ENCODE measurements at places on chromosomes 7 and 10.

GRCh38 chr10:110946496-110946895 lies 27.1 kb downstream of the SHOC2 start:
- H3K36me3 ChIP-seq: peaks cover 51% of the 10 kb centered on the region
- DNase-seq: no peak

DNA sequence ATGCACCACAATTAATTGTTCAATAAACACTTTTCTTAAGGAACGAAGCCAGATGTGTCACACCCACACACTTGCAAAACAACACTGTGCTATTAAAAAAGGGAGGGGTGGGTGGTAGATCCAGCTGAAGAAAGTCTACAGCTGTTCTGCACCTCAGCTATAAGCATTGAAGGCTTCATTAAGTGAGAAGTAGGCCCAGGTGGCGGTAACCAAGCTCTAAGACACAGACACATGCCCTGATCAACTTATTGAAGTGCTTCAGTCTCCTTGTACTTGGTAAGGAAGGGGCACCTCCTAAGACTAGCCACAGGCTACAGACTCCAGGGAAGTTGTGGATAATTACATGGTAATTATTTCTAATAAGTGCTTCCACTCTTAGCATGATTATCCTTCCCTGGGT lies 4.5 kb upstream of the CPVL start:
- no peak overlapping the region for H3K27ac ChIP-seq
- no peak for DNase-seq
- peaks cover 39% of the 10 kb centered on the region for H3K27me3 ChIP-seq
- peaks cover 12% of the 10 kb centered on the region for H3K4me1 ChIP-seq
- H3K36me3 ChIP-seq: no peaks in the 10 kb centered on the region
- H3K4me3 ChIP-seq: no peak overlapping the region

GRCh38 chr7:133723044-133723443 lies 404.1 kb upstream of the LRGUK start:
- H3K4me3 ChIP-seq: no peak overlapping the region
- no peak overlapping the region for H3K27ac ChIP-seq
- DNase-seq: no peak
- H3K27me3 ChIP-seq: no peaks in the 10 kb centered on the region
- H3K4me1 ChIP-seq: no peaks in the 10 kb centered on the region
- H3K36me3 ChIP-seq: peaks cover 13% of the 10 kb centered on the region

GRCh38 chr7:99383791-99384370 lies 9.4 kb downstream of the ARPC1B start:
- no peak for DNase-seq
- H3K36me3 ChIP-seq: peaks cover 59% of the 10 kb centered on the region

DNA sequence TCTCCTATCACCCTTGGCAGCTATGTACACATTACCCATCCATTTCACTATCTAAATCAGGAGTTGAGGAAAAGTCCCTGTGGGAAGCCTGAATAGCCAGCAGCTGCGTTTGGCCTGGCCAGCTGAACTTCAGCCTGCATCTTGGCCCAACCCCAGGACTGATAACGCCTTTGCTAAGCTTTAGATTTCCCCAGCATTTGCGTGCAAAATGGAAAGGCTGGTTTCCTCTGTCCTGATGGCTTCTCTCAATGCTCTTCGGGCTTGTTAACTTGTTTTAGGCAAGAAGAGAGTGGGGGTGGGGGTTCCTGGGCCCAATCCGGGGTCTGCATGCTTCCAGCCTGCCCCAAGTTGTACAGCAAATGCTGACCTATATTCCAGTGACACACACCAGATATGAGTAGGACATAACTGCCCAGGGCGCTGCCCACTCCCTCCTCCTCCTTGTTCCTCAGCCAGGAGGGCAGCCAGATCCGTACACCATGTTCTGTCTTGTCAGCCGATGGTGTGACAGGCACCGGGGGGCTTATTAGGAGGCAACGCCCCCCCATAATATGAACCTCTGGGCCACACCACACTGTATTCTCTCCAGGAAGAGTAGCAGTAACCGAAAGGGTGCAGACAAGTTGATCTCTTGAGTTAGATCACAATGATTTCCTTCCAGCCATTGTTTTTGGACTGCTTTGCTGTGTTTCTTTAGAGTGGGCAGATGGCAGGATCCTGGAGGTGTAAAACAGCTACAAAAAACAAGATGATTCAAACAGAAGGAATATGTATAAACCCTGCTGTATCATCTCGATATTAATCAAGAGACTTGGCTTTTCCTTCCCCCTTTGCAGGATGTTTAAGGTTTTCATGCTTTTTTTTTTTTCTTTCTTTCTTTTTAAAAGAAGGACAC lies 339.0 kb downstream of the RNLS start:
- peaks cover 19% of the 10 kb centered on the region for H3K4me1 ChIP-seq
- H3K4me3 ChIP-seq: no peak overlapping the region
- H3K36me3 ChIP-seq: peaks cover 2% of the 10 kb centered on the region
- no peaks in the 10 kb centered on the region for H3K27me3 ChIP-seq

- H3K4me3 ChIP-seq: no peak overlapping the region
- no peaks in the 10 kb centered on the region for H3K36me3 ChIP-seq
- no peak overlapping the region for H3K27ac ChIP-seq
- H3K27me3 ChIP-seq: peaks cover 66% of the 10 kb centered on the region
- no peak for DNase-seq
Observed at GRCh38 chr10:47379445-47379785, 4.7 kb downstream of the ZNF488 start.

GRCh38 chr7:87517136-87517815 lies 41.8 kb upstream of the ABCB4 start:
- no peaks in the 10 kb centered on the region for H3K27me3 ChIP-seq
- DNase-seq: no peak
- H3K36me3 ChIP-seq: no peaks in the 10 kb centered on the region
- H3K4me1 ChIP-seq: no peaks in the 10 kb centered on the region
- H3K4me3 ChIP-seq: no peak overlapping the region

DNA sequence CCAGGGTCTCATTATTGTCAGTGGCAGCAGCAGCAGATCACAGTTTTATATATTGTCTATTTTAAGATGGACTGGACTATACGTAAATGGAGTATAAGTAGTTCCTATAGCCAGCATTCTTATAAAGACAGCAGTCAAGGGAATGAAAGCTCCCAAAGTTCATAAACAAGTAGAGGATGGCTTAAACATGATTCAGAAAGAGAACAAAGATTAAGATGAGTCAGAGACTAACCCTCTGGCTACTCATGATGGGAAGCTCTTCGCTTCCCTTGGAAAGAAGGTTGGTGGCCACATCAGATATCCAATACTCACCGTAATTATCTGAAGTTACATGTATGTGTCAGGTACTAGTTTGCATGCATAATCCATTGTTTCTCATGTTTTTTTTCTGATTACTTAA lies 277.0 kb downstream of the INHBA start:
- H3K27ac ChIP-seq: no peak overlapping the region
- DNase-seq: no peak
- H3K4me3 ChIP-seq: no peak overlapping the region
- no peaks in the 10 kb centered on the region for H3K27me3 ChIP-seq

DNA sequence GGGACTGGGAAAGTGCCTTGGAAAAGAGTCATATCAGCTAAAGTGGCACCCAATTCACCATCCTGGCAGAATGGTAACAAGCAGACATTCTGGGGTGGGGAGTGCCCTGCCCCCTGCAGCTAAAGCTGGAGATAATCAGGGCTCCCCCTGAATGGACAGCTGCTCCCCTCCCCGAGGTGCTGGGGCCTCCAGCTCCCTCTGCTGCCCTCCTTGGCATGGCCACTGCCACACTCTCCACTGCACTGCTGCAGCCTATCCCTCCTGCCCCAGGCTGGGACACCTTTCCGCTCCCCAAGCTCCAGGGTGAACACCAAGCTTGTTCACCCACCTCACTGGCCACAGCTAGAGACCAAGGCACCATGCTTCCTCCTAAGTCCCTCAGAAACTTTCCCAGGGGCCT lies 9.8 kb upstream of the PARD3 start:
- H3K4me3 ChIP-seq: no peak overlapping the region
- H3K27ac ChIP-seq: no peak overlapping the region
- DNase-seq: no peak
- H3K36me3 ChIP-seq: no peaks in the 10 kb centered on the region
- no peaks in the 10 kb centered on the region for H3K4me1 ChIP-seq

DNA sequence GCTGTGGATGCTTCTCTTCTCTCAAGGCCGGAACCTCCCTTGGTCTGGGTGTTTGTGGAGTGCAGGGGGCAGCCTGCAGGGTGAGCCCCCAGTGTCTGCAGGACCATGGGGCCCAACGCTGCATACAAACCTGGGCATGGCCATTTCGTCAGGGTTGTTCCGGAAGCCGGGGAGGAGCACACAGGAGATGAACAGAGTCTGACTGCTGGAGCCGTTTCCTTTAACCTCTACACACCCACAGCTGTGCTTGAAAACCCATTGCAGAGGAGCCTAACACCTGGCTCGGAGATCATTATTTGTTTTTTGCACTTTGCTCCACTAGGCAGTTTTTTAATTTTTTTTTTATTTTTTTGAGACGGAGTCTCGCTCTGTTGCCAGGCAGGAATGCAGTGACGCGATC lies 167.6 kb upstream of the INSYN2A start:
- no peak overlapping the region for H3K4me3 ChIP-seq
- H3K27me3 ChIP-seq: peaks cover 10% of the 10 kb centered on the region
- H3K4me1 ChIP-seq: no peaks in the 10 kb centered on the region
- no peak overlapping the region for H3K27ac ChIP-seq
- DNase-seq: no peak

- H3K4me3 ChIP-seq: no peak overlapping the region
- DNase-seq: no peak
- no peaks in the 10 kb centered on the region for H3K36me3 ChIP-seq
- H3K27me3 ChIP-seq: no peaks in the 10 kb centered on the region
Observed at GRCh38 chr7:122597277-122597676, 101.6 kb downstream of the RNF133 start.

GRCh38 chr10:42836096-42836495 lies 53.5 kb downstream of the BMS1 start:
- H3K27me3 ChIP-seq: peaks cover 27% of the 10 kb centered on the region
- H3K4me1 ChIP-seq: no peaks in the 10 kb centered on the region
- H3K36me3 ChIP-seq: peaks cover 3% of the 10 kb centered on the region
- DNase-seq: no peak

- no peak overlapping the region for H3K4me3 ChIP-seq
- no peaks in the 10 kb centered on the region for H3K36me3 ChIP-seq
- DNase-seq: no peak
- H3K27ac ChIP-seq: no peak overlapping the region
- no peaks in the 10 kb centered on the region for H3K27me3 ChIP-seq
- H3K4me1 ChIP-seq: no peaks in the 10 kb centered on the region
Observed at GRCh38 chr7:114631249-114631822, 216.7 kb downstream of the FOXP2 start.

DNA sequence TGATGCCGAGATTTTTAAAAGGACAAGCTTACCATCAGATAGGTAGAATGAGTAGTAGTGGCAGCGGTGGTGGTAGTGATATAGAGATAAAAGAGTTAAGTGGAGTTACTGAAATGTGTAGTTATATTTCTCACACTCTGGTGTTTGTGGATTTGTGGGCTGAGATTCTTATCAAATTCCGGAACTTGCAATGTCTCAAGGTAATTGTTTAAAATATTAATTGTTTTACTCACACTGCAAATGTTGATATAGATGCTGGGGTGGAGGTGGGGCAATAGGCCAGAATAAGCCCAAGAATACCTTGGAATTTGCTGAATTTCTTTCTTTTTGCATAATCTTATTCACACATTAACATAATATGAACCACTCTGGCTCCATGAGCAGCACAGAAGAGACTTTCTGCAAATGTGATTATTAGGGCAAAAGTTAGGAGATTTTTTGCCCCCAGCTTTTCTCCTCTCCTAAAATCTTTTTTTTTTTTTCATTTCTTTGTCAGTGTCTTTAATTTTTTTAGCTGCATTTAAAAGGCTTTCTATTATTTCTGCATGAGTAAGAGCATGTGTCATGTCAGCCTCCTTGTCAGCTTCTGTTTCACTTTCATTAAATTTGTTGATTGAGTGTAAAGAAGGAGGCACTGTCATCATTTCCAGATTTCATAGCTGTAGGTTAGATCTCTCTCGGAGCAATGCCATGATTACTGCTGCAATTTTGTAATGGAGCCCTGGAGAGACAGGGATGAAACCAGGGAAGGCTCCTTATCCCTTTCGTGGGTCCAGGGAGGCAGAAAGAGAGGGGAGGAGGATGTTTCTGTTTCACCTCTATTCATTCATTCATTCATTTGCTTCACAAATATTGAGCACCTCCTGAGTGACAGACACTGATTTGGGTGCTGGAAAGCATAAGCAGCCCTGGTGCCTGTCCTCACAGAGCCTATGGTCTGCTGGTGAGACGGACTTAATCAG lies 13.1 kb upstream of the SGMS1 start:
- no peak for DNase-seq
- peak overlapping the region; percentile 80 for H3K27ac ChIP-seq
- H3K4me3 ChIP-seq: peak overlapping the region; percentile 50
- no peaks in the 10 kb centered on the region for H3K27me3 ChIP-seq

GRCh38 chr7:22223807-22224206 lies 133.1 kb downstream of the RAPGEF5 start:
- no peaks in the 10 kb centered on the region for H3K4me1 ChIP-seq
- no peak for DNase-seq
- H3K27me3 ChIP-seq: no peaks in the 10 kb centered on the region
- no peak overlapping the region for H3K27ac ChIP-seq
- H3K4me3 ChIP-seq: no peak overlapping the region

DNA sequence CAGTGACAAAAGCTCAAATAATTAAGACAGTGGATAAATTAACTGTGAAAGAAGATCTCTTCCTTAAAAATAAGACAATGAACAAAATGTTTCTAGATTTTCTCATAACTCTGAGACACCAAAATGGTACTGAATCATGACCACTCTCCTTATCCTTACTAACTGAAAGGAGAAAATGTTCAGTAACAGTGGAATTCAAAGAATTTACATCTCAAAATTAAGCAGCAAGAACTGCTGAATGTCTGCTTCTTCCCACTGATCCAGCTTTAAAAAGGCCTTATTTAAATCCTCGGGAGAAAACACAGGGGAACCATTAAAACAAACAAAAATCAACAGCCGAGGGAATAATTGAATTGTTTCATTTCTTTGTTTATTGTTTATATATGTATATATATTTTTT lies 27.3 kb upstream of the PLXDC2 start:
- no peak for DNase-seq
- no peaks in the 10 kb centered on the region for H3K36me3 ChIP-seq
- H3K27me3 ChIP-seq: no peaks in the 10 kb centered on the region
- H3K4me1 ChIP-seq: no peaks in the 10 kb centered on the region
- no peak overlapping the region for H3K4me3 ChIP-seq
- no peak overlapping the region for H3K27ac ChIP-seq

GRCh38 chr7:21304808-21305375 lies 123.0 kb upstream of the SP4 start:
- peaks cover 6% of the 10 kb centered on the region for H3K4me1 ChIP-seq
- no peak for DNase-seq
- H3K4me3 ChIP-seq: no peak overlapping the region
- no peaks in the 10 kb centered on the region for H3K27me3 ChIP-seq
